ENCODE measurements at places on chromosomes 3 and 15.

DNA sequence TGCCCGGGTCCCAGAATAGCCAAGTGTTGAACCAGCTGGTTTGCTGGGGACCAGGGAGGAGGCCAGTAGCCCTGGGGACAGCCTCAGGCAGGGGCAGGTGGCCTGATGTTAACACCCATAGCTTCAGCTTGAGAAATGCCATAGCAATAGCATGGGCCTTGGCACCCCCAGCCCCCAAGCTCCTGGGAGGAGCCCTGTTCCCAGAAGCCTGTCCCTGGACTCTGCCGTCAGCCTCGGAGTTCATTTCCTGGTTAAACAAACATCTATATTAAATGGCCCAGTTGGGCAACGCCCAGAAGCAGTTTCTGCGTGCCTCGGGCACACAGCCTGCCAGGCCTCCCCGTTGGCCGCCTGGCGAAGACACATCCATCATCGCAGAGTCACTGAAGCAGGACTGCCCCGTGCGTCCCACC lies 58.2 kb downstream of the FGD5 start:
- no peak for DNase-seq

DNA sequence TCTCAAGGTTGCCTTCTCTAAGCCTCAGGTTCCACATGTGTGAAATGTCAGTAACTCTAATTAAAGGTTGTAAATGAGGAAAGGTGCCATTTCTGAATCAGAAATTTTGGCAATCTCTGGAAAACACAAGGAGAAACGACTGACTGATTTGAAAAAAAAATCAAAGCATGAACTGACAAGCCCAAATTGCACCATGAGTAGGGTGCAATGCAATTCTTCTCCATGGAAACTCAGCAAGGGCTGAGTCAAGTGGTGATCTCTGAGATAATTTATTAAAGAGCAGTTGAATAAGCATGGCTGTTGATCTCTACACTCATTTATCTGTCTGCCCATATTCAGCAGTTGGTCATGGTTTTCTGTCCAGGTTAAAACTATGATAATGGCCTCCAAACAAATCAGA lies 201.6 kb upstream of the CMC1 start:
- no peak for DNase-seq

- no peak for DNase-seq
These were observed 55.2 kb upstream of the CNTN6 start for GRCh38 chr3:1037631-1038030.

GRCh38 chr3:193865896-193866480 lies 270.0 kb upstream of the HES1 start:
- DNase-seq = no peak

DNA sequence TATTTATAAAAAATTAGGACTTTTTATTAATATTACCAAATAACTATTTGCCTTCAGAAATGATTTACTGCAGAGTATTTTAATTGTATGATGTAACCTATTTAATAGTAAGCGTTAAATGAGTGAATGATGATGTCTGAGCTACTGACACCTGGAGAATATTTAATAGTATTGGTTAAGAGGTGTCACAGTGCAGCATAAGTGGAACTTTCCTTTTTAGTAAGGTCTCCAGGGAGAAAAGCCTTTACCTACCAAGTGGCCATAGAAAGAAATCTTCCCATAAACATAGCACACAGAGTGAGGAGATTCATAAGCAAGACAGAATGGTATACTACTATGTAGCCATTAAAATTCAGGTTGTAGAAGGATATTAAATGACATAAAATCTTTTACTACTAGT lies 441.7 kb downstream of the TBL1XR1 start:
- no peak for DNase-seq

GRCh38 chr15:85534031-85534430 lies 153.6 kb downstream of the AKAP13 start:
- DNase-seq = no peak

GRCh38 chr3:141395005-141395589 lies 26.8 kb downstream of the ZBTB38 start:
- no peak for DNase-seq

DNA sequence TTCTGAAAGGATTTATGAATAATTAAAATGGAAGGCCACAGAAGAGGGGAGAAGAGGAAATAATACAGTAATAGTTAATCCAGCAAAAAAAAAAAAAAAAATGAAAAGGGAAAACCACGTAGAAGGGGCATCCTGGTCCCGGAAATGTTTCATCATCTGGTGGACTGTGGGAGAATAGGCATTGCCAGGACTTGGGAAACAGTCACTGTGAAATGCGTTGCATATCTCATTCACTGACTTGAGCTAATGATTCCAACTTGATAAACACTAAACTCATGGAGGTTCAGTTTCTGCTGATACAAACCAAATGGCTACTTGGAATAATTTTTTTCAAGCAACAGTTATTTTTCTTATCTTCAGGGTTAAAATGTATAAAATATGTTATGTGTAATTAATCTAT lies 3.2 kb downstream of the XCR1 start:
- DNase-seq = no peak

- no peak for DNase-seq
These were observed 36.6 kb upstream of the EPHB3 start for GRCh38 chr3:184524981-184525336.

DNA sequence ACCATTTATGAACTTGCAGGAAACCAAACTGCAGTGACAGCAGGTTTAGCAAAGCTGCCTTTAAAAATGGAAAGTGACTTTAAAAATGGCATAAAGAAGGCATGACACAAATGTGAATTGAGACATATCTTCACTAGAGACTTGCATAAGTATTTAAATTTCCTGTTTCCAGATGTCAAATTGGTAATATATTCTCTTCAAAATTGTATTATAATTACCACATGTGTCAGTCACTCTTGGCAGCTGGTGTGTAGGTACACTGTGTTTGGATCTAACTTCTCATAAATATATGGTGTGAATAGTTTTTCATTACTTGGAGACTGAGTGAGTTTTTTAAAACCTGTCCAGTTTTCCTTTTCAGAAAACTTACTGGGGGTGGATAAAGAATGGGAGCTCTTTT lies 636.2 kb upstream of the SGO1 start:
- DNase-seq = no peak

- DNase-seq = no peak
These were observed 621 bp downstream of the ANXA2 start for GRCh38 chr15:60396958-60397771.

DNA sequence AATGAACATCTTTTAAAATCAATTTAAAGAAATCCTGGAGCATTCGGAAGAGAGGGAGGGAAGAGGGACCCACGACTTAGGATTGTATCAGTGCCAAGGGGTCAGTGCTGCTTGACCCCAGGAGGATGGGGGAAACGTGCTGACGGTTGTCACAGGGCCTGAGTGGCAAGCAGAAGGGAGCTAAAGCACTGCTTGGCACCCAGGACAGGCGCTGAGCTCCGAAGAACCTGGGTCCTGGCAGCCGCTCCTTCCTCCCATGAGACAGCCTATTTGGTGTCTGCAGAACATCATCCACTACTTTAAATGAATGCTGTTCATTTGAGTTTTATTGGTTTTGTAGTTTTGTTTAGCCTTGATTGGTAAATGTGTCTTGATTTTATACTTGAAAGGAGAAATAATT lies 54.5 kb downstream of the RGMA start:
- no peak for DNase-seq

- no peak for DNase-seq
These were observed 5.3 kb downstream of the TXNRD3 start for GRCh38 chr3:126649556-126650092.

- no peak for DNase-seq
These were observed 104.5 kb downstream of the MESD start for GRCh38 chr15:80885016-80885579.

DNA sequence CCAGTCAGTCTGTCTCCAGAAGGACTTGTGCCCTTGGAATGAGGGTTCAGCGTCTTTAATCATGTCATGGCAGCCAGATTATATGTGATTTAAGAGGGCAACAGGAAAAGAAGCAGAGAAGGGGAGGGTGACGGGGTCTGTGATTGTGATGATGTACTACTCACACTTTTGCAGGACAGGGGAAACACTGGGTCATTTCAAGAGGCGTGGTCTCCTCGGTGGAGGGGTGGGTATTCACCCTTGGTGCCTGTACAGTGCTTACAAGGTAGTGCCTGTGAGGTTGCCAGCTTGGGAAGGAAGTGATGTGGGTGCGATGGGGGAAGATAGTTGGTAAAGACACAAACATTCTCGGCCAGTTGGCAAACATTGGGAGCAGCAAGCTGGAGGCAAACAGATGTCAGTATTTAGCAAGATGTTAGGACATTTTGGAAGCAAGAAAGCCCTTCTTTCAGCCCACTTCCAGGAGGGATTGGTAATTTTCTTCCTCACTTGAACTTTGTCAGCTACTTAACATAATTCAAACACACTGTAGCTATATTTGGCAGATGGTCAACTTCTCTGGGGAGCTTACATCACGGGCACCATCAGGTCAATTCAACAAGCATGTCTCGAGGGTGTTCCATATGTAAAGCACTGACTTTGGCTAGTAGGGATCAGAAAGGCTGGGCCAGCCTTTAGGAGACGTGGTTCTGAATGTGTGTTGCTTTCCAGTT lies 71.4 kb upstream of the ROPN1 start:
- no peak for DNase-seq

DNA sequence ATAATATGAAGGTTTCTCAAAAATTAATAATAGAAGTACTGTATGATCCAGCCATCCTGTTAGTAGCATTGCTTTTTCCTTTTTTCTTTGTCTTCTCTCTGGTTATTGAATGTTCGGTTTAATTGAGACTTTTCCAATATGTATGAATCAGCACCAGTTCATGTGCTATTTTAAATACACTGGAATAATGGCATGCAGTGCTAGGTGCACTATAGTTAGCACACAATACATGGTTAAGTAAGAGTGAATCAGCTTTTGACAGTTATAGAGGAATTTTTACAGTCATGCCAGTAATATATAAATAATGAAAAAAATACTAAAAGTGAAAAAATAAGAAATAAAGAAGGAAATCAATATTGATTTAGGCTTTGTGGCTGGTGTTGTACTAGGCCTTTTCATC lies 113.8 kb upstream of the STRIT1 start:
- DNase-seq = no peak
